ELF-1 (cell line): ENCODE measurements at places on chromosomes 6 and 20.

- DNase-seq, result no peak
Measured at GRCh38 chr6:37467718-37468117, 32.0 kb downstream of the CCDC167 start.

DNA sequence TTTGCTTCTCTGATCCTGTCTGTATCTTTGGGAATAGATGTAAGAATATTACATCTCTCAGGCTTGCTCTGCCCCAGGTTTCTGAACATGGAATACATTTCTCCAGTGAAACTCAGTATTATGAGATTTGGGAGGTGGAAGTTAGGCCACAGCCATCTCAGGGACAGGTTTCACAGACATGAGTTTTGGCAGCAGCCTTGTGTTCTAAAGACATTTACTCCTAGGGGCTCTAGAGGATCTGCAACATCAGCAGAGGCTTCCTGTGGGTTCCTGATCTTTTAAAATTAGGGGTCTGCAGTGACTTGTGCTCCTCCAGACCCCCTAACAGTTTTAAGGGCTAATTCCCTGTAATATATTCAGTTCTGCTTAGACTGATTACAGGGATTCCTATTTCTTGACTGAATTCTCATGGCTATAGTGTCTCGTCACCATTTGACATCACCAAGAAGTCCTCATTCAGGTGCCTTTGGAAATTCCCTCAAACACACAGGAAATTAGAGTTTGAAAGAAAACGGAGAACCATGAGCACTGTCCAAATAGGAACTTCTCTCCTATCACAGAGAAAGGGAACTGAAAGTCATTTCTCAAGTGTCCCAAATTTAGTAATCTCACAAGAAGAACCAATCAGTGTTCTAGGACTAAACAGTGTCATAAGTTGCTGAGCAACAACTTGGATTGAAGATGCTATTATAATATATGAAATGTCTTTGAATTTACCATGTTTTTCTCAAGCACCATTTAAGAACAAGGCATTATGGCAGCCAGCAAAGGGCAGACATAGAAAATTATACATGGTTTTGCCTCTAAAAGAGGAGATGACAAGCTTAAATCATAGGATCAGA, 2.5 kb upstream of the HLA-DRA start:
- DNase-seq, result no peak

GRCh38 chr6:20746024-20746423, 211.8 kb downstream of the CDKAL1 start:
- no peak for DNase-seq

GRCh38 chr6:69696273-69696672, 100.5 kb downstream of the LMBRD1 start:
- no peak for DNase-seq

DNA sequence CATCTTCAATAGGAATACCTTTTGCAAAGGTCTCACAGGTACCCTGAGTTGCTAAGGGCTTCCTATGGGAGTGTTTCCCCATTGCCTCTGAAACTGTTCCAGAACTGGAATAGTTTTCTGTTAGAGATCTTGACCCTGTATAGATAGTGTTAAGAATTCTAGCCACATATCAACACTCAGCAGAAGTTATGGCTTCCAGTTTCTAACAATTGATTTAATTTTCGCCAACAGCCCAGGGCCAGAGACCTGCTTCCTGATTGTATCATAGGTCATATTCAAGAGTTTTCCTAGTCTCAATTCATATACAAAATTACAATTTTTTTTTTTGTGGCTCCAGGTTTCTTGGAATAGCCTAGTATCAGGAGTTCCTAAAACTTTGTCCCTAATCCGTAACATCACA, 61.0 kb downstream of the PXDC1 start:
- no peak for DNase-seq

DNA sequence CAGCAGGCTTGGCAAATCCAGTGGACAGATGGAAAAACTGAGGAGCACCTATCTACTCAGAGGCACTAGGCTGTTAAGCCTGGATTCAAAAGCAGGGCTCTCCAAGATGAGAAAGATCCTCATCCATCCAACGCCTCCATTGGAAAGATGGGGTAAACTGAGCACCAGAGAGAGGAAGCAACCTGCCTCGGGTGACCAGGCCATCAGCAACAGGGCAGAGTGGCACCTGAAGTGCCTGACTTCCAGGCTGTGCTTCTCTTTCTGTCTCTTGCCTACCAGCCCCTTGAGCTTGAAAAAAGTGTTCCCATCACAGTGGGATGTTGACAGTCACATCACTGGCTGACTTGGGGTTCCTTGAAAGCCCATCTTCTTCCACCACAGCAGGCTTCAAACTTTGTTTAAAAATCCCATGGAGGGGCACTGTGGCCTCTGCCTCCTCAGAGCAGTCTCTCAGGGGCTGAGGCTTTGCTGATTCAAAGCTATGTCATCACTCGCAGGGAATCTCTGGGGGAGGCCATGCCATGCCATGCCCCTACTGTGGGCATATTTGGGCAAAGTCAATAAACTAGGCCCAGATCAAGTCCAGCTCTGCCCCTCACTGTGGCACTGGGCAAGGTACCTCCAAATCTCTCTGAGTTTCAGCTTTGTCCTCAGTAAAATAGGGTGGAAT, 44.8 kb upstream of the TGM2 start:
- DNase-seq, result no peak

DNA sequence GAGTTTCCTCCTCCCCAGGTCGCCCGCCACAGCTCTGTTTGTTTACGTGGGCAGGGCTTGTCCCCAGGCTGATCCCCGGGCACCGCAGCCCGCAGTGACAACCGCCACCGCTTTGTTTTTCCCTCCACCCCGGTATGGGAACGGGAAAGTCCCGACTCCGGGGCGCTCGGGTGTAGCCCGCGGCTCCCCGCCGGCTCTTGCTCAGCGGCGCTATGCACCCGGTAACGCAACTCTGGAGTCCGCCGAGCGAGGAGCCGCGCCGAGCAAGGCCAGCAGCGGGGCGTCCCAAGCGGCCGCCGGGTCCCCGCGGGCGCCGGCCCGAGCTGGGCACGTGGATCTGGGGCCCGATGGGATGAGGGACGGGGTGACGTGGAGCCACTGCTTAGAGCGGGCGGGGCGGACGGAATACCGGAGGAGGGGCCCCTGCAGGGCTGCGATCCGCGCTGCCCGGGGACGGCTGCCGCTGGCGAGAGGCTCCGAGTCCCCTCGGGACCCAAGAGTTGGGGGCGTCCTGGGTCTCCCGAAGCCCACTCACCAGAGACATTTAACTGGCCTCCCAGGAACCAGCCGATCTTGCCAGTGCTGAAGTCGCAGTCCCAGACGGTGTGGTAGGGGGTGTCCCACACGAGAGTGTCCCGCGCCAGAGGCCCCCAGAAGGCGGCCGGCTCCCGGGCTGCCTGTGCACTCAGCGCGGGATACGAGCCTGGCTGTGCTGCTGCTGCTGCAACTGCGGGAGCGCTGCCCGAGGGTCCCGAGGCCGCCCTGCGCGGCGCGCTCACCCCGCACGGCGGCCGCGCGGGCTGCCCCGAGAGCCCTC, 497 bp downstream of the ACSS1 start:
- DNase-seq, result peak; percentile 45

DNA sequence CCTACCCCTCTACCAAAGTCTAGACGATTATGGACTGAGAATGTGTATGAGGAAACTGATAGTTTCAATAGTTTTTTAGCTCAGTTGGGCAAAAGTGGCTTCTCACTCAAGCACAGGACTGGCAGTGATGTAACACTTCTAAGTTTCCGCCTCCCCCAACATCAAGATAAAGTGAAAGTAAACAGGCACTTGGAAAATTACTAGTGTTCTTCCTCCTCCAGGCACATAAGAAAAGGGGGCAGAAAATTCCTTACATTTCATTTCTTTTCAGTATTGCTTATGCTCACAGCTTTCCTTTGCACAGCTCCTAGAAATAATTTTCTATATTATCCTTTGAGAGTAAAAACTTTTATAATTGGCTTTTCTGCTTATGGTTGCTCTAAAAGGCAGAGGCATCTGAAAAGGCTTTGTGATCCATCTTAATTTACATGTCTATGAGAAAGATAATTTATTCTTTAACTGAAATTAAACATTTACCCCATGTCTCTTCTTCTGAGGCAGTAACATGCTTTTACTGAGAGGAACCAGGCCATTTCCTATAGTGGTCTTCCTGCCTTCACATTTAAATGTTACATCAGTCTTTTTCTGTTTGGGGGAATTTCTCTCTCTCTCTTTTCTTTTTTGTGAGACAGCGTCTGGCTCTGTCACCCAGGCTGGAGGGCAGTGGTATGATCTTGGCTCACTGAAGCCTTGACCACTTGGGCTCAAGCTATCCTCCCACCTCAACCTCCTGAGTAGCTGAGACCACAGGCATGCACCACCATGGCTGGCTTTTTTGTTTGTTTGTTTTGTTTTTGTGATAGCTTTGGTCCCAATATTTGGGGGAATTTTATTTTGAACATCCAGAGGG, 65.0 kb upstream of the EEF1A1 start:
- peak; percentile 50 for DNase-seq

DNA sequence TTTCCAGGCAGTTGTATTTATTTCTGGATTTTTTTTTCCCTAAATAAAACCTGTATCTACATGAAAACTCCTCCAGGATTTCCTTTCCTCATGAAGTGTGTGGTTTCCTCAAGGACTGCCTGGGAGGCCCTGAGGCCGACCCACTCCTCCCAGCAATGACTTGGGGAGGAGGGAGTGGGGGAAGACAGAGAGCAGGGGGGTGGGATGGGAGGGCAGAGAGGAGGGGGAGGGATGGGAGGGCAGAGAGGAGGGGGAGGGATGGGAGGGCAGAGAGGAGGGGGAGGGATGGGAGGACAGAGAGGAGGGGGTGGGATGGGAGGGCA, 161.8 kb upstream of the AGPAT4 start:
- no peak for DNase-seq

- DNase-seq, result no peak
Measured at GRCh38 chr20:44700306-44700705, 14.9 kb upstream of the CCN5 start.

GRCh38 chr20:50488236-50488806, 21.9 kb upstream of the PTPN1 start:
- DNase-seq, result no peak

- no peak for DNase-seq
Measured at GRCh38 chr20:56166781-56167465, 81.6 kb upstream of the MC3R start.

DNA sequence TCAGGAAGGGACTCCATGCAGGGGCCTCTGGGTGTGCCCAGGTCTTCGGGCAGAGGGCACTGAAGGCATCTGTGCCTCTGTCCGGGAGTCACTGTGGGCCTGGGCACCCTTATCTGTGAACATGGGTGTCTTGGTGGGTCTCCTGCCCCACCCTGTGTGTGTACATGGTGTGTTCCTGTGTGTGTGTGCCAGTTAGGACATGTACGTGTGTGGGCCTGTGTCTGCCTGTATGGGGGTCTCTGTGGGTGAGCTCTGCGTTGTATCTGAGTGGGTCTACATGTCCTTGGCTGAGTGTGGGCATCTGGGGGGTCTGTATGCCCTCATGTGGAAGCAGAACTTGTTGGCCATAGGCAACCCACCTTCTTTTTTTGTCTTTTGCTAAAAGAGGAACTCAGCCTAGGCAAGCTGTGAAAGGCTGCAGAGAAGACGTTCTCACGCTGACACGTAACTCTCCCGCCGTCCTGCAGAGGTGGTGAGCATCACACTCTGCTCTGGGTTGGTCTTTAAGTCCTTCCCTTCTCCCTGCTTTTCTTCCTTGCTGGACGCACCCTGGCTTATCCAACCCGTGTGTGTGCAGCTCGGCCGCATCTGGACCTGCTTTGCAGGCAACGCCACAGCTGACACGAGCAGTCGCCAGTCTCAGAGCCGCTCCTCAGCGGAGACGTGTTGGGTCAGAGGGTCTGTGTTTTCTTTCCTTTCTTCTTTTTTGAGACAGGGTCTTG, 532 bp upstream of the NPBWR2 start:
- DNase-seq, result peak; percentile 4

GRCh38 chr6:53483423-53484353, 61.2 kb downstream of the GCLC start:
- no peak for DNase-seq

DNA sequence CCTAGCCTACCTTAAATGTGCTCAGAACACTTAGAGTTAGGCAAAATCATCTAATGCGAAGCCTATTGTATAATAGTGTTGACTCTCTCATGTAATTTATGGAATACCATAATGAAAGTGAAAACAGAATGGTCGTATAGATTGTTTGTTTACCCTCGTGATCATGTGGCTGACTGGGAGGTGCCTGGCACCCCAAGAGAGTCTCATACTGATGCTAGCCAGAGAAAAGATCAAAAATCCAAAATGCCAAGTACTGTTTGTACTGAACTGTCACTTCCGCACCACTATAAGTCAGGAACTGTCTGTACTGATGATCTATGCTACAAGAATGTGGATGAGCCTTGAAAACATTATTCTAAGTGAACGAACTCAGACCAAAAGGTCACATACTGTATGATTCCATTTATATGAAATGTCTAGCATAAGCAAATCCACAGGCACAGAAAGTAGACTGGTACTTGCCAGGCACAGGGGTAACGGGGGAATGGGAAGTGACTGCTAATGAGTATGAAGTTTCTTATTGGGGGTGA, 22.4 kb downstream of the ZMYND8 start:
- DNase-seq, result no peak

- no peak for DNase-seq
Measured at GRCh38 chr20:59006167-59006863, 739 bp downstream of the CTSZ start.

- no peak for DNase-seq
Measured at GRCh38 chr6:40520678-40521077, 66.5 kb downstream of the LRFN2 start.

GRCh38 chr6:163118941-163119340, 295.6 kb upstream of the QKI start:
- DNase-seq, result no peak

DNA sequence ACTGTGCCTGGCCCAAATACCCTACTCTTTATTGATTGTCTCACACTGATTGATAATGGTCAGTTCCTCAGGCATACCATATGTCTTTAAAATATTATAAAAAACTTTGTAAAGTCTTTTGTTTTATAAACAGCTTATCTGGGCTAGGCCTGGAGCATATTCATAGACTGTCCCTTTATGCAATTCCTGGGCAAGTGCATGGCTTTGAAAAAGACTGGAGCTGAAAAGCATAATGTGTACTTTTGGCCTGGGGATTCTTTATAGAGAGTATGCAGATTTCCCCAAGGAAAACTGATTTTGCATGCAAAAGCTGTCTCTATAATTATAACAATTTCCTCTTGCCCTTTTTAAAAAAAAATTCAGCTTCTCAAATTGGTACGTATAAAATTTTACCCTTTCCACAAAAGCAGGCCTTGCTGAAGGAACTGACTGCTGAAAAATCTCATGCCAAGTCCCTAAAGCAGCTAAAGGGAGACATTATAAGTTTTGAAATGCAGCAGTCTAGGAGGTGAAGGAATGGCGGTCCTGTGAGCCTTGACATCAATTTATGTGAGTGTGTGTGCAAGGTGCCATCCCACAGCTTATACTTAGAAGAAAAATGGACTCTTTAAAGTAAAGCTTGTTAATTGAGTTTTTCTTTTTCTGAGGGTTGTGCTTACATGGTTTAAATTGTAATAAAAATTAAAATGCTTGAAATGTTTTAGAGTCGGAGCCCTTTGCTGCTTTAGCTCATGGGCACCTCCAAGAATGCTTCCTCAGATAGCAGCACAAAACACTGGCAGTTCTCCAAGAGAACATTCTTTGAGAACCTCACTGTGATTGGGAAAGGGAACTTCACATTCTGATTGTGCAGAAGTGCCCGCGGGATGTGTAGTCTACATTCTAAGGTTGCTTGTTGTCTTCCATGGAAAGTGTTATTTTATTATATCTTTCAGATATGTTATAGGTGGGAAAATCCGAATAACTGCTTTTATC, 43.9 kb downstream of the PLCB4 start:
- no peak for DNase-seq
